Sciatic nerve (tissue), 2 donors: ENCODE measurements at places on chromosomes 4 and X. TPM values are rescaled to one million over a fixed set of nuclear protein-coding genes. Genes with fewer than 3 reads are reported as not detected.

Gene ERVMER34-1
- 0.27 TPM for total RNA-seq

Gene CT45A2
- not detected for total RNA-seq

Gene INPP4B
- 21.5 TPM for total RNA-seq

Gene ADH1C
- total RNA-seq: 75.2 TPM

Gene SLC49A3
- 11.4 TPM for total RNA-seq

Gene RBMXL3
- not detected for total RNA-seq

Gene TMEM31
- total RNA-seq: 1.4 TPM

Gene SOD3
- 178 TPM for total RNA-seq

Gene CDS1
- total RNA-seq: 0.31 TPM

Gene USP51
- 3.6 TPM for total RNA-seq

Gene GAK
- total RNA-seq: 96.6 TPM

Gene USP26
- not detected for total RNA-seq

Gene SH3RF1
- 15.6 TPM for total RNA-seq

Gene STBD1
- 3.9 TPM for total RNA-seq

Gene SLC6A14
- total RNA-seq: 0.18 TPM

Gene GAB3
- 7.6 TPM for total RNA-seq

Gene TCEAL5
- 1.0 TPM for total RNA-seq

Gene TLR2
- 35.2 TPM for total RNA-seq

Gene ADGRG4
- 0.18 TPM for total RNA-seq

Gene C4orf51
- total RNA-seq: not detected

Gene DDIT4L
- 11.5 TPM for total RNA-seq

Gene COL25A1
- total RNA-seq: 6.2 TPM

Gene TEX13B
- not detected for total RNA-seq

Gene HSFX4
- not detected for total RNA-seq

Gene PDE6B
- total RNA-seq: 2.5 TPM

Gene FRMPD3
- total RNA-seq: 0.09 TPM

Gene NEXMIF
- 1.9 TPM for total RNA-seq

Gene BEND2
- total RNA-seq: not detected

Gene ADGRG2
- 5.3 TPM for total RNA-seq

Gene DCAF4L1
- total RNA-seq: 0.36 TPM

Gene RP2
- total RNA-seq: 11.3 TPM

Gene PRPS1
- total RNA-seq: 32.1 TPM

Gene GPRIN3
- total RNA-seq: 7.0 TPM

Gene METTL14
- 61.5 TPM for total RNA-seq

Gene ACTRT1
- total RNA-seq: not detected
